ENCODE measurements at places on chromosomes 5 and 9.
A peak's percentile ranks its signal among the peaks of the same experiment; 100 is the strongest.

DNA sequence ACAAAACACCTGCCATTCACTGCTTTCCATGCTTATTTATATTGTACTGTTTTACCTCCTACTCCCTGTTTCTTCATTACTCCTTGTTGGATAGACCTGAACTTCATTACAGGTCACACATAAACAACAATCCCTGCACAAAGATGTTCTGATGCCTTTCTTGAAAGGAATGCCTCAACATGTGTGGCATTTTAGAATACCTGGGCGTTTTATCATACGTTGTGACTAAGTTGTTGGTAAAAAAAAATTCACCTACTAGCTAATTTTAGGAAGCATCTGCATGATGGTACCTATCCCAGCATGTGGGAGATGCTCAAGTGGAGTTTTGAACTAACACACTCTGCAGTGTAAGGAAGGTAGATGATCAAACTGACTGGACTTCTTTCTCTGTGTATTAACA, 604.1 kb downstream of the TAF11L14 start:
- DNase-seq: no peak

DNA sequence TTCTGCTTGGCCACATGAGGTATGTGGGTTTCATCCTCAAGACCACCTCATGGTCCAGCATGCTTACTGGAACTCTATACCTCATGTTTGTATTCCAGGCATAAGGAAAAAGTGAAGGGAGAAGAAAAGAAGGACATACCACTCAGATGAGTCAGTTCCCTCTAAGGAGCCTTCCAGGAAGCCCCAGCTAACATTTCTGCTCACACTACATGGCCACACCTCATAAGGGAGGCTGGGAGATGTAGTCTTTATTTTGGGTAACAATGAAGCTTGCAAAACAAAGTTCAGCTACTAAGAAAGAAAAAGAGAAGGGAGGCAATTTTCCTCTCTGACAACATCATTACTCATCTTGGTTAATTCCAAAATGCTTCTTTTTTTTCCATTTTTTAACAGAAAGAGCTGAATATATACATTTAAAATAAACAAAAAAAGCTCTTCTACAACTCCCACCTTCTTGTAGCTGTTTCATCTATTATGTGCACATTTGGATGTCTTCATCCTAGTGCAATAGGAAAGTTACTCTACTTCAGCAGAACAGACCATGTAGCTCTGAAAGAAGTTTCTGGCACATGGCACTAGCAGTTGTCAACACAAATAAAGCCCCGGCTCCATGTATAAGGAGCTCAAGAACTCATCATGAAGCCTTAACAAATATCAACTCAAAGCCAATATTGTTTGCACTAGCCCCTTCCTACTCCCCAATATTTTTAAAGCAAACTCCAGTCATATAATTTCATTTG, 123.6 kb upstream of the CCDC112 start:
- DNase-seq: no peak

- peak; percentile 20 for DNase-seq
Observed at GRCh38 chr9:34961574-34962490, 3.7 kb downstream of the PHF24 start.

GRCh38 chr5:10111571-10111970, 138.1 kb downstream of the ATPSCKMT start:
- DNase-seq: no peak

- peak; percentile 70 for DNase-seq
Observed at GRCh38 chr5:158198636-158199035, 339.7 kb upstream of the CLINT1 start.

GRCh38 chr9:130138791-130139190, 33.4 kb upstream of the NCS1 start:
- DNase-seq: no peak

DNA sequence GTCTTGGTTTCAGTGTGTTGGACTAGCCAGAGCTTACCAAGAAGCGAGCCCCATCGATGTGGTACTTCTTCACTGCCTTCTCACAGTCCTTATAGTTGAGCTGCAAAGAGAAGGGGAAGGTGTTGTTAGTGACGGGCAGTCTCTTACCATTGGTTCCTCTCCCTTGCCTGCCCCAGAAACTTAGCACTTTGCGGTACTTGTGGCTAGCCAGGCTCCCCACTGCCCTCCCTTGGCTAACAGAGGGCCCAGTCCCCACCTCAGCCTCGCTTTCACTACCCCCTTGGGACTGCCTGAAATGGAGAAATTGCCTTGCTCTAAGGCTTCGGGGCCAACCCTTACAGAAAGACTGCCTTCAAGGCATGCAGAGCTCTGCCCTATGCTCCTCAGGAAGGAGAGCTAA, 4.3 kb downstream of the LCP2 start:
- DNase-seq: peak; percentile 88

GRCh38 chr5:115584501-115584900, 17.8 kb downstream of the TICAM2 start:
- no peak for DNase-seq

Data from GM12865 (cell line).